Uterus (tissue), 4 donors: ENCODE measurements at places on chromosomes 11 and 22.
A peak's percentile ranks its signal among the peaks of the same experiment; 100 is the strongest.

GRCh38 chr11:2512431-2513407, 67.9 kb downstream of the KCNQ1 start:
- DNase-seq = peak; percentile 11

GRCh38 chr11:86916330-86916729, 38.9 kb downstream of the FZD4 start:
- DNase-seq = no peak

DNA sequence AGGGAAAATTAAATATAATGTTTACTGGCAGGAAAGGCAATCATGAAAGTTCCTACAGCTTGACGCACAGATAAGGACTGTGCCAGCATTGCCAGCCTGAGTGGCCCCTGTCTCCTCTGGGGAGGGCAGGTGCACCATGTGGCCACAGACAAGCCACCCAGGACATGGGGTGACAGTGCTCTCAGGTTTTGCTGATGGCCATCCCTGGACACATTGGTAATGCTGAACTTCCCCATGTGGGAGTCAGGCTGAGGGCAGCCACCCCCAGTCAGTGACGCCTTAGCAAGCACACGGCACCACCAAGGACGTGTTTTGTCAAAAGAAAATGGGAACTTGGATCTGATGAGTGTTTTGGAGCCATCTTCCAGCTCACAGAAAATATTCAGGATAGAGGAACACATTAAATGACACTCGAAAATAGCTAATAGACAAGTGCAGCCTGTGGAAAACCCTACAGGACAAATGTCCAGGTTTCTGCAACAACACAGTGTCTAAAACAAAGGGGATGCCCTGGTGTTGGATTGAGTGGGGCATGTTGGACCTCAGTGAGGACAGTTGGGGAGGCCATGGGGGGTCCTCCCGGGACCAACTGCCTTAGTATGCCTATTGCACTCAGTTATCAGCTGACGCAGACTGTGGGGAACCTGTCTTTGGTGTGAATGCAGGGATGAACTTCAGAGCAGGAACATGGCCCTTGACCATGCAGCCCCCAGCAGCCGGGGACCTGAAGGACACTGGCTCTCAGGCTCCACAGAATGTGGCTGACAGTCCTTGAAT, 1450.5 kb downstream of the BRD1 start:
- DNase-seq = no peak

GRCh38 chr11:24005202-24005876, 491.5 kb upstream of the LUZP2 start:
- no peak for DNase-seq

- no peak for DNase-seq
Measured at GRCh38 chr22:45776313-45776585, 104.6 kb downstream of the ATXN10 start.

GRCh38 chr11:86795949-86796348, 4.4 kb upstream of the PRSS23 start:
- DNase-seq = no peak

- DNase-seq = no peak
Measured at GRCh38 chr11:56513280-56513679, 22.1 kb upstream of the OR5M8 start.

DNA sequence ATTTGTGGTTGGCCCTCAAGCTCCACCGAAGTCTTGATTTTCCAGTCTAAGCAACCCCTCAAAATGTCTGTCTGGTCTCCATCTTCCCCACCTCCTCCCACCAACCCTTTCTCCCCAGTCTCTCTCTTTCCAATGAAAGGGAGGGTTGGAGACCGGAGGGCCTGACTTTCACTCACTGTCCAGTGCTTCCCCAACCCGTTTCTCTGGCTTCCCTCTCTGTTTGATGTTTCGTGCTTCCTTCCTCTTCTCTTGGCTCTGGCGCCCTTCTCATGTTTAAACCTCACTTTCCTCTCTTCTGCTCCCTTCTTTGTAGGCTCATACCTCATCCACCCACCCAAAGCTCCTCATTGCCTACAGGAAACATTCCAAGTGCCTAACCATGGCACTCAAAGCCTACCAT, 11.1 kb upstream of the VPS37C start:
- no peak for DNase-seq

- DNase-seq = peak; percentile 72
Measured at GRCh38 chr11:68127714-68128681, 6.8 kb upstream of the CHKA start.

GRCh38 chr11:87368858-87369480, 331.2 kb downstream of the TMEM135 start:
- DNase-seq = no peak

- no peak for DNase-seq
Measured at GRCh38 chr22:49497266-49497665, 330.4 kb downstream of the BRD1 start.

DNA sequence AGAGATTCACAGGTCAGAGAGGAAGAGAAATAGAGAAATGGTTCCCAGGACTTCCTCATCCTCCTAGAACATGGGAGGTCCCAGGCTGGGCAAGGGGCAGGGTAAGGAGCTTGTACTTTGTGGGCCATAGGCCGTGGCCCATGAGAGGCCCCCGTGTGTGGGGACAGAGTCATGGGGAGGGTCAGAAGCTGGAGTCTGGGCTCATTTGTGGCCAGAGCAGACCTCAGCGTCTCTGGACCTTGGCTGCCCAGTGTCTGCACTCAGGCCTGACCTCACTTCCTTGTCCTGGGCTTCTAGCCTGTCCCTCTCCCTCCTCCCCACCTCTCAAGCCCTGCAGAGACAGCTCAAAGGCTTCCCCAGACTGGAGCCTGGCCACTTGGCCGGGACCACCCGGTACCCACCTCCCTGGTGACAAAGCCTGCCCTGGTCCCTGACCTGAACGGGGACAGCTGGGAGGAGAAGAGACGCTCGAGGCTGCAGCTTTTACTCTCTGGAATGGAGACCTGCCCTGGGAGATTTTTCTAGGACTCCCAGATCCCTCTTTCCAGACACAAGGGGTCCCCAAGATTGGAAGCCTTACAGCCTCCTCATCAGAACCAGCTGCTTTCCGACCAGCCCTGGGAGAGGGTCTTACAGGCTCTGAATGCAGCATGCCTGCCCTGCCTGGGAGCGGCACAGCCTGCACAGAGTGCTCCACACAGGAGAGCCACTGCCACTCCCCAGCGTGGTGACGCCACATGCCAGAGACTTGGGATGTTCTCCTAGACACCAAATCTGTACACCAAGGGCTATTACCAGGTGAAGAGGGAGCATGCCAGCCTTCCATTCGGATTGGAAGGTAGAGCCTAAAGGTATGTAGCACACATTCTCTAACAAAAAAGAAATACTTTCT, 569.0 kb upstream of the B3GAT1 start:
- DNase-seq = no peak

DNA sequence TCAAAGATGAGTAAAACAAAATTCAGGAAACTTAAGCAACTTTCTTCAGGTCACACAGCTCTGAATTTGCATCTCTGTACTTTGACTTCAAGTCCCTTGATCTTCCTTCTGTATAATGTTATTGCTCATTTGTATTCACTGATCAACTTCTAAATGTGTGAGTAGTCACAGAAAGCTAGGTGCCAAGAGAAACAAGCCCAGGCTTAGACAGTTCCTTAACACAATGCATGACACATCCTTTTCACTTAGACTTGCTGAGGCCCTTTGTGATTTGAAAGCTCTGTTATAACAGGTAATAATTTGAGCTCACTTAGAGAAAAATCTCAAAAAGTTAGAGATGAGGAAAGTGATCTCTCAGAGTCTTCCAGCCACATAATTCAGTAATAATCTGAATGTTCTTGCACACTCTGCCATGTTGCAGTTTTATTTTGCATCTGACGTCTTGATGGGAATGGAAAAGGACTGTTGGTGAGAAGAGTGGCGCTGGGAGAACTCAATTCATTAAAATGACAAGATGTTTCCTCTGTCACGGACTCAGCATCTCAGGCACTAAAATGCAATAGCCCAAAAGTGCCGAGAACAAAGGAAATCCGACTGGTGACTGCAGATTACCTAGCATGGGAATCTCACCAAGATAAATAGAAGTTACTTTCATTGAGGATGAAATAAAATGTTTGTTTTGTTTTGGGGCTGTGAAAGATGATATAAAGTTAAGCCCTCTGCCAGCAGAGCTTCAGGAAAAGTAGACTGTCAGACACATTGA, 665.3 kb downstream of the OPCML start:
- DNase-seq = no peak

DNA sequence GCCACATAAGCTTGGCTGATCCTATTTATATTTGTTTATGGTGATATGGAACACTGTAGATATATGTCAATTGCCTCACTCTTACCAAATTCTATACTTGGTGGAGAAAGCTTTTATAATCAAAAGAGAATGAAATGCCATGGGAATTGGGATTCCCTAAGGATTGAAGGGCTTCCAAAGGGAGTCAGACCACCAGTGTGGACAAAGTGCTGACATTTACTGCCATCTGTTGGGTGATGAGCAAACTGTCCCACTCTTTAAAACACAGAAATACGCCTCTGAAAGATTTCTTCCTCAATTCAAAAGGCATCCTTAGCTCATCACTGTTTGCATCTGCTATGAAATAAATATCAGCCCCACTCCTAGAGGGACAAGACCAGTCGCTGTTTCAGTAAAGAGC, 7.1 kb downstream of the SLC1A2 start:
- no peak for DNase-seq

- DNase-seq = no peak
Measured at GRCh38 chr11:60182541-60183330, at the start of gene MS4A6A. MS4A6A (minus strand) TSS chr11:60183083; CDS start chr11:60181727, 1,356 bp downstream.

GRCh38 chr11:92671081-92671480, 298.4 kb upstream of the MTNR1B start:
- no peak for DNase-seq

DNA sequence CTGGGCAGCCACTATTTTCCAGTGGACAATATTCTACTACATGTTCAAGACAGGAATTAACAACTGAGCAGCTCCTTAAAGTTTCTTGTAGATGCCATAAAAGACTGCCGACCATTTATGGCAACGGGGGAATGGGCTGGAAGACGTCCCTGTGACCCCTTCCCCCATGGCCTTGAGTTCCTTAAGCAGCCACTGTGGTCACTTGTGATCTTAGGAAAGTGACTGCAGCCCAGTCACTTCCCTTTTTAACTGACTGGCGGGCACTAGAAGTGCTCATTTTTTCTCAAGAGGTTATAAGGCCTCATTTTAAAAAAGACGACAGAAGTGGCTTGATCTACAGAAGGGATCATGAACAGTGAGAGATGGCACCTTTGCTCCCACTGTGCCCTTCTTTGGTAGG, 153.2 kb upstream of the NARS2 start:
- DNase-seq = no peak

DNA sequence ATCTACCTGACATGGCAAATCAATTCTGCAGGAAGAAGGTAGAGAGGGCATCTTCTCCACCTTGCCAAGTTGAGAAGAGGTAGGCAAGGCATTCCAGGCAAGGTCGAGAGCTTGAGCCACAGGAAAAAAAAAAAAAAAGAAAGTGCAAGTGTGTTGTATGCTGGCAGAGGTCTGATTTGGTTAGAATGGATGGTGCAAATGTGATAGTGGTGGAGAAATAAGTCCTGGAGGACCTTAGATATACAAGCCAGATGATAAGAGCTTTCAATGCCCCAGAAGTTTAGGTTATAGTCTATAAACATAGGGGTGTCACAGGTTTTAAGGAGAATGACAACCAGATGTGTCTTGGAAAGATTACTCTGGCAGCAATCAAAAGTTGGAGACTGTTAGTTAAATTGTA, 1.4 kb downstream of the FBXO3 start:
- no peak for DNase-seq

- no peak for DNase-seq
Measured at GRCh38 chr11:27384227-27384626, 21.2 kb upstream of the CCDC34 start.

DNA sequence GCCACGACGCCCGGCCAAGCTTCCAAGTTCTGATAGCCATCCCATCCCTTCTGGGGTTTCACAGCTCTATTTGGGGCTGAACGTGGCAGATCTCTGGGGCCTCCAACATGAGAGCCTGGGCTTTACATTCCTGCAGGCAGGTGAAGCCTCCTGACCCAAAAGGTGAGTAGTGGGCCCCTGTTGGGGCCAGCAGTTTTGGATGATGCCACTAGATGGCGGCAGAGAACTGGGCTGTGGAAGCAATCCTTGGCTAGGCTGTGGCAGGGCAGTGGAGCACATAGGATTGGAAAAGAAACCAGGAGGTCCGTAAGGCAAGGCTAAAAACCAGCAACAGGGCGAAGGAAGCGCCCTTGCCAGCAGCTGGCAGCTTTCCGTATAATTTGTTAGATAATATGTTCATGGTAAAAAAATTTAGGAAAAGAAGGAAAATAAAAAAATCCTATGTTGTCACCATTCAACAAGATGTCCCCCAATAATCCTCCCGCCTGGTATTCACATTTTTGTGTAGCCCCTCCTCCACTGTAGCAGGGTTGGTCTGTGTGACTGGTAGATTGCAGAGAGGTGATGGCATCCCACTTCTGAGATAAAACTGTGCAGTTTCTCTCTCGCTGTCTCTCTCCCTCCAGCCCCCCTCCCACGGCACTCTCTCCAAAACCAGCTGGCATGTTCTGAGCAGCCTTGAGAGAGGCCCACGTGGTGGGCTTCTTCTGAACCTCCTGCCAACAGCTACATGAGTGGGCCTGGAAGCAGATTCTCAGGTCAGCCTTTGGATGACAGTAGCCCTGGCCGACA, 43.6 kb upstream of the OR4B1 start:
- peak; percentile 17 for DNase-seq

- no peak for DNase-seq
Measured at GRCh38 chr22:47195484-47196165, 433.2 kb downstream of the TBC1D22A start.

DNA sequence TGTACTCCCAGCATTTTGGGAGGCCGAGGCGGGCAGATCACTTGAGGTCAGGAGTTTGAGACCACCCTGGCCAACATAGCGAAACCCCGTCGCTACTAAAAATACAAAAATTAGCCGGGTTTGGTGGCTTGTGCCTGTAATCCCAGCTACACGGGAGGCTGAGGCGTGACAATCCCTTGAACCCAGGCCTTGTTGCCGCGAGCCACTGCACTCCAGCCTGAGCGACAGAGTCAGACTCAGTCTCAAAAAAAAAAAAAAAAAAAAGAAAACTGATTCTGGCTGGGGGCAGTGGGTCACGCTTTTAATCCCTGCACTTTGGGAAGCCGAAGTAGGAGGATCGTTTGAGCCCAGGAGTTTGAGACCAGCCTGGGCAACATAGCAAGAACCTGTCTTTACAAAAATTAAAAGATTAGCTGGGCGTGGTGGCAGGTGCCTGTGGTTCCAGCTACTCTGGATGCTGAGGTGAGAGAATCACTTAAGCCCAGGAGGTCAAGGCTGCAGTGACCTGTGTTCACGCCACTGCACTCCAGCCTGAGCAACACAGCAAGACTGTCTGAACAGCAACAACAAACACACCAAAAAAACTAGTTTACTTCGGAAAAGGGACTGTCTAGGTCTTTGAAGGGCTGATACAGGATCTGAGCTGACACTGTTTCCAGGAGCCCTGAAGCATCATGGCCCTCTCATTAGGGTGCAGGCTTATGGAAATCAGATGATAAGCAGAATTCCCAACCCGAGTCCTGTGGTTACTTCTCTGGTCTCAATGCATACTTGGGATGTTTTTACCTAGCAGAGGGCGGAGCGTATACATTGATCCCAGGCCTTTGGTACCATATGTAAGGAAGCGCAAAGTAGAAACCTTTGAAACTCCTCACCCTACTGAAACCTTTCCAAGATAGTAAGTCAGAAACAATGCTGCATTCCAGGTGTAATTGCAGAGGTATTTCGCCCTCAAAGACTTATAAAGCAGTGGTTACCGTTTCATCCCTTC, 1.8 kb upstream of the CHKB start:
- DNase-seq = no peak

GRCh38 chr11:33656768-33657167, 43.9 kb downstream of the C11orf91 start:
- no peak for DNase-seq
